Epithelial cell of esophagus (primary cell): ENCODE measurements at places on chromosomes 5 and 9.

GRCh38 chr5:34034534-34035327, 8.3 kb downstream of the C1QTNF3 start:
- DNase-seq: no peak

DNA sequence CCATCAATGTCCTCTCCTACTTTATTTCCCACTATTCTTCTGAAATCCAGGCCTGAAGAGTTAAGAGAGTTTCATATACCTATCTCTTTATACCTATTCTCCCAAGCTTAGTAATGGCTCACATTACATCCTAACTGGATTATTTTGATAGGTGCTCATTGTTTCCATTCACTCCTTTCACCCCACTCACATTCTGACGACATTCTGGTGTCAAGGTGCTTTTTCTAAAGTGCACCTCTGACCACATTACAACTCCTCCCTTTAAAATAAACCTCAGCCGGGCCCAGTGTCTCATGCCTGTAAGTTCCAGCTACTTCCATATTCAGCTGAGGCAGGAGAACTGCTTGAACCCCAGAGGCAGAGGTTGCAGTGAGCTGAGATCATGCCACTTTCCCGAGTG, 417.1 kb downstream of the BNC2 start:
- DNase-seq: no peak

- peak; percentile 36 for DNase-seq
Observed at GRCh38 chr9:6758248-6758497, 400 bp downstream of the KDM4C start.

DNA sequence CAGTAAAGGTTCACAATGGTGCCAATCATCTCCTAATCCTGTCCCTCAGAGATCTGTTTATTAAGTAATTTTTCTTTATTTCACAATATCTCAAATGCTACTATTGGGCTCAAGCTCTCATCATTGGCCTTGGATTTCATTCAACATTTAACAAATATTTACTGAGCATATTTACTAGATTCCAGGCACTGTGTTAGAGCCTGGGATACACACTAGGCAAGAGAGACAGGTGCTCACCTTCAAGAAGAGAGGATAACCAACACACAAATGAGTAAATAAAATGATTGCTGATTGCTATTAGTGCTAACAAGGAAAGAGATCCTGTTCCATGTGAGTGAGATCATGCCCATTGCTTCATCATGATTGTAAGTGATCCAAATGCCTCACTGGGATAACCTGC, 27.4 kb downstream of the PPP2R2B start:
- DNase-seq: no peak

DNA sequence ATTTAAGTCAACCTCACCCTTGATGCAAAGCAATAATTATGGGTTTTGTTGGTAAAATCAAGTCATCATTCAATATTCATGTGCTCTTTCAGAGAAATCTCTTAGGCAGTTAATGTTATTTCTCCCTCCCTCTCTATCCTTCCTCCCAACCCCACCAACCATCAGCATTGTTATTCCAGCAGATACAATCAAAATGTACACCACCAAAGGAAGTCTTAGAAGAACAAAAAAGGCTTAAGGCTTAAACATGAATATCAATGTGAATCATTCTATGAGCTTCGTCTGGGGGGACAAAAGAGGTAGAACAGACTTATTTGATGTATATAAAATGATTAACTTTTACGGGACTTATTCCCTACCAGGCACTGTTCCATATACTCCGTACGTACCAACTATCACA, 404.4 kb downstream of the ARHGEF28 start:
- DNase-seq: no peak

DNA sequence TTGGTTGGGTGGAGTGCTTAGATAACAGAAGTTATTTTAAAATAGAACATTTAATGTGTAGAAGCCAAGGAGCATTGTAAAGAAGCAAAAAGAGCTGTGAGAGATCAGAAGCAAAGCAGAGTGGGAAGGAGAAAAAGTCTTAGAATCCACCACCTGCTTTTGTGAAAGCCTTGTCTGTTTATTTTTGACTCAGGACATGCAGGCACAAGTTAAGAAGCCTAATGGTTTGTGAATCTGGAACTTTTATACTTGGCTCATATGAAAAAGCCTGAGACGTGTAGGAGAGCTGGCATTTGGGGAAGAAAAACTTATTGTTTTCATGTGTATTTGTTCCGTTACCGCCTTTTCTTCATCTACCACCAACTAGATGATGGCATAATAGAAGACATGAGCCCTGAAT, 38.5 kb upstream of the ITGA2 start:
- peak; percentile 62 for DNase-seq

- peak; percentile 34 for DNase-seq
Observed at GRCh38 chr9:114504341-114505186, 709 bp downstream of the WHRN start.

- no peak for DNase-seq
Observed at GRCh38 chr9:131731644-131732043, 8.2 kb downstream of the RAPGEF1 start.

- DNase-seq: no peak
Observed at GRCh38 chr5:73094415-73094814, 26.0 kb upstream of the TMEM171 start.

- DNase-seq: no peak
Observed at GRCh38 chr9:36823934-36824333, 210.1 kb downstream of the PAX5 start.

GRCh38 chr9:20139763-20140290, 351.0 kb upstream of the SLC24A2 start:
- DNase-seq: no peak

- peak; percentile 93 for DNase-seq
Observed at GRCh38 chr5:160165137-160166068, 46.2 kb upstream of the PWWP2A start.

- DNase-seq: no peak
Observed at GRCh38 chr9:91374939-91375338, 13.2 kb upstream of the AUH start.

GRCh38 chr9:100465761-100466160, 7.2 kb upstream of the TMEFF1 start:
- no peak for DNase-seq

GRCh38 chr5:18395126-18396110, 761.2 kb downstream of the TAF11L14 start:
- DNase-seq: peak; percentile 66

DNA sequence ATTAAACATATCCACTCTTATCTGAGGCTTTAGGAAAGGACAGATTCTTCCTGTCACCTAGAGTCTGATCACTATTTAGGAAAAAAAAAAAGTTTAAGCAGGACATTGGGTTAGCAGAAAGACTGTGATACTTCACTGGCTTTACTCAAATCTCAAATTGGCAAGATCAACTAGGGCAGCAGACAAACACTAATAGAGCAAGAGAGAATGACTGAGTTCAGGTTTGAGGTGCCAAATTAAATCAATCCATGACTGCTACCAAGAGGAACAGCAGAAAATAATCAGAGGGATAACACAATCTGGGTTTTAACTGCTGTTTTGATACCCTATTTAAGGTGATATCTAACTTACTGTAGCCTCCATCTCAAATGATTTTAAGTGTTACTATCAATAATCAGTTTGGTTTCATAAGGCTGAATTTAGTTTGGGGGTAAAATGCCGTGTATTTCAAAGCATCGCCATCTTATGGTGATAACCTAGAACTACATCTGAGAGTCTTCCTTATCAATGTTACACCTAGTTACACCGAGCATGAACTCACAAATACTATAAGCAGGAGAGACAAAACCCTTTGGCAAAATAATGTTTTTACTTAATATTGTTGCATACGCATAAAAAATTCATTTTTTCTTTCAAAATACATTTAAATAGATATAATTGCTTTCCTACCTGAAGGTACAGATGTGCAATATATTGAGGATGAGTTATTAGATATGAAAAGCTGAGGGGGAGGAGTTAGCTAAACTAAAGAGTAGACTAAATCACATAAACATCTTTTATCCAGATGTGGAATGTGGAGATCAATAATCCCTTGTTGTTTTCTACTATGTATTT, 286.4 kb upstream of the CDH12 start:
- peak; percentile 43 for DNase-seq

DNA sequence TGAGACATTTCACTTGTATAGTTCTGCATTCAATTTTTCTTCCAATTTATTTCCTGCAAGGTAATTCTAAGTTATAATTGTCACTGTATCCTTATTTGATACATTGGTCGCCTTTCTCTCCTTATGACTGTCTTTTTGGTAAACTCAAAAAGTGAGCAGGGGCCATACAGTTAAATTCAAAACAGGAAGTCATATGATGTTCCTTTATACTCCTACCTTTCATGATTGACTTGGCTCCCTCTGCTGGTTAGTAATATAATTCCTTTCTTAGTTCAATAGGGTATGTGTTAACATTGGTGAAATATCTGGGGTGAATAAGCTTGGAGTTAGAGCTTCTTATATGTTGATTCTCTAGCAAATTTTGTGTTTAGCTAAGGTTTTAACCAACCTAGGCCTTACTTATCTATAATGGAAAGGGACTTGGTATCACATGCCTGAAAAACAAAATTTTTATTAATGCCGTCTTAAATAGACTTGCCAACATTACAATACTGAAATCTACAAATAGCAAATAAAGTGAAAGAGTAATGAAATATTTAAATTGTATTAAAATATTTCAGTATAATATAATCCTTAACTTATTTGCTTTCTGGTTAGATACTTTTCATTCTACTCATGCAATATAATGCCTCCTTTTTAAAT, 6.0 kb upstream of the NIPBL start:
- peak; percentile 79 for DNase-seq

DNA sequence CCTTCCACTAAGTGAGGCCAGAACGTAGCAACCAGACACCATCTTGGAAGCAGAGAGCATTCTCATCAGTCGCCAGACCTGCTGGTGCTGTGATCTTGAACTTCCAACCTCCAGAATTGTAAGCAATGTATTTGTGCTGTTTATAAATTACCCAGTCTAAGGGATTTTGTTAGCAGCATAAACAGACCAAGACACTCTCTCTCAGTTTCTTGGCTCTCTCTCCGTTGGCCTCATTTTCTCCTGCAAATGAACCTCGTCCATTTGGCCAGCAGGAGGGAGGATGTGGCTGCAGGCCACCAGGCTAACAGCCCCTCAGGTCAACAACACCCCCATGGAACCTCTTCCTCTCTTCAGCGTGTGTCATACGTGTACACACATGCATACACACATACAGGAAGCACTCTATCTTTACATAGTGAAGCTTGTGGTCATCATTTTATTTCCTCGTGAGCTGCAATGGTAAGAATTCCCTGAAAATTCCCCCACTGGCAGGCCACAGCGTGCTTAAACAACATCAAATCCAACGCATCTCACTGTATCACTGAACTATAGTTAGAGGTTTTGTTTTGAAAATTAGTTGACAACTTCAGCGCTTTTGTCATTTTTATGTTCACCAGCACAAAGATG, 62.8 kb upstream of the PPP1R26 start:
- no peak for DNase-seq

DNA sequence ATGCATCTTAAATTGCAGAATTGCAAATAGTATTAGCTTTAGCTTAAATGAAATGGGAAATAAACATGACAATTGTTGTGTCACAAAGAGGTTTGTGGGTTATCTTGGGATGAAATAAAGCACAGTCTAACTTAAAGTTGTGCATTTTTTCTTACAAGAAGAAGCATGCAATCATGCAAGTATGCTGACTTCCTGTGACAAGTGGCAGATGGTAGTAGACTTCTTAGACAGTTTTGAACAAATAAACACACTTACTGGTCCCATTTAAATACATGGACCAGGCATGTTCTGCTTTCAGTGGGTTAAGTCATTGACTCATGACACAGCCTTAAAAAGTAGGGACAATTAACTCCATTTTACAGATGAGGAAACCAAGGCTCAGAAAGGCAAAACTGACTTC, 15.9 kb upstream of the C5orf63 start:
- no peak for DNase-seq

- peak; percentile 97 for DNase-seq
Observed at GRCh38 chr9:95167998-95168397, 149.5 kb downstream of the FANCC start.

DNA sequence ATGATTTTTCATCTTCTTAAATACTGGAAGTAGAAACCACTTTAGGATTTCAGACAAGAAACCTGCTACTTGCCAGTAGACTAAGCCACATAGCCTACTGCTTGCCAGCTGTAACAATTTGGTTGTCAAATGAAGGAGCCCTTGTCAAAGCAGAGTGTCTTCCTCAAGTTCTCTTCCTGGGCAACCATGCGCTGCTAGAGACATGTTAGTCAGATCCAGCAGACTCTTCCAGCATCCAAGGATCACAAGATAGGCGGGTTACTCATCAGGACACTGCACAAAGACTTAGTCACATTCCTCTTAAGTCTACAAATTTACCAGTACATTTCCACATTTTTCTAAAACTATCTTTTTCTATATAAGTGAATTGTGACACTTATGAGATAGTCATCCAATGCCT, 24.4 kb downstream of the SKIC3 start:
- DNase-seq: peak; percentile 84

DNA sequence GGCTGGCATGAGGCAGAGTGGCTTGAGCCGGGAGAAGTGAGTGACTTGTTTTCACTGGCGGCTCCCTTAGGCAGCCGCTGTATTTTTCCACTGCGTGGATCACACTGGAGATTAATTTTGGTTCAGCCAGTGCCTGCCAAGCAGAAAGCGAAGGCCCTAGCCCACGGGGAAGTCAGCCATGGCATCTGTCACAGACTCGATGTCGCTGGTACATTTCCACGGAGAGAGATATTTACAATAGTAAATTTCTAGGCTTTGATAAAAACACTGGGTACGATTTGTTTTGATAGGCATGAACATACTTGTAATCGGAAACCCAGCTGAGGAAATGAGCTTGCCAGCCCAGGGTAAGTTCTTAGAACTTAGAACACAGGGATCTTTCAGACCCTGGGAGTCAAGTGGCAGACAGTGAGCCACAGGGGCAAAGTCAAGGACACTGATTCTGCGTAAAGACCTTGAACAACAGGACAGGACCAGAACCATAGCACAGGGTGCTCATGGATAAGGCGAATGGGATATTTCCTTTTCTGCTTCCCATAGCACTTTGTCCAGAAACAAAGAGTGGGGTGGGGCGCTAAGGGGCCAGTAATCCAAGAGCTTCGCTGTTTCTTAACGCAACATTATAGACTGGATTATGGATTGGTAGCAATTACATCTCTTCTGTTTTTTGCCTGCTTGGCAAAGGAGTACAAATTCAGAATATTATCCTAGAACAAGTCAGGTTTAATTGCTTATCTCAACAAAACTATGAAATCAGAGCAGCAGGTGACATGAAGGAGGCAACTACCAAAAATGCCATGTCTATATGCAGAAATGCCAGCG, 4.5 kb downstream of the DUSP1 start:
- peak; percentile 89 for DNase-seq

DNA sequence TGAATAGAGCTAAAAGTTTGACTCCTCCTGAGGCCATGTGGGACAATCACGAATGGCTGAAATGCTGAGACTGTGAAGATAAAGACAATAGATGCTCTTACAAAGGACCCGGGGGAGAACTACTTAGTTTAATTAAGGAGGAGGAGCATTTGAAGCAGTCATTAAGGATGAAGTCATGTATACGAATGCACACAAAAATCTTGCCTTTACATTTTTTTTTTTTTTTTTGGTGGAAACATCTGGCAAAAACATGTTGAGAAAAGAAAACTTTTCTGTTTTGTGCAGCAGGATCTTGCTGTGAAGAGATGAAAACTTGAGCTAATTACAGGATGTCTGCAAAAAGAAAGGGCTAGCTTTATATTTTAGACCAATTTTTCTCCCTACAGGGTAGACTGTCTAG, 42.3 kb upstream of the NR3C1 start:
- DNase-seq: no peak
